Mesothelial cell of epicardium (in vitro differentiated cells): ENCODE measurements at places on chromosomes 5 and 9.

- no peaks in the 10 kb centered on the region for H3K36me3 ChIP-seq
- H3K27me3 ChIP-seq = no peaks in the 10 kb centered on the region
- H3K4me3 ChIP-seq = peak overlapping the region; percentile 98
- H3K4me1 ChIP-seq = peaks cover 37% of the 10 kb centered on the region
- DNase-seq = peak; percentile 75
These were observed 1.6 kb upstream of the SEMA6A start for GRCh38 chr5:116576053-116576713.

DNA sequence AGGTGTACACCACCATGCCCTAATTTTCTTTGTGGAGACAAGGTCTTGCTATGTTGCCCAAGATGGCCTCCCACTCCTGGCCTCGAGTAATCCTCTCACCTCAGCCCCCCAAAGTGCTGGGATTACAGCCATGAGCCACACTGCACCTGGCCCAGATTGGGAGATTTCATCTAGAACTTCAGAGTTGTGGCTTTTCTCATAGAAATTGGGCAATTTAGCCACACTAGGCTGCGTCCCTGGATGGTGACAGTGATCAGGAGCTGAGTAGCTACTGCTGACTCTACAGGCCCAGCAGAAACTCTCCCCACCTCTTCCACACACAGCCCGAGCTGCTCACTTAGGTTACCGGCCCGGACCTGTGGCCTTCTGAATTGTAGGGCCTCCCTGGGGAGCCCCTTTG is 7.7 kb downstream of the PFN3 start:
- DNase-seq = no peak
- H3K4me3 ChIP-seq = no peak overlapping the region
- H3K36me3 ChIP-seq = no peaks in the 10 kb centered on the region
- peaks cover 13% of the 10 kb centered on the region for H3K4me1 ChIP-seq

GRCh38 chr5:173664154-173664526 is 47.7 kb upstream of the BOD1 start:
- H3K4me3 ChIP-seq = no peak overlapping the region
- no peaks in the 10 kb centered on the region for H3K36me3 ChIP-seq
- H3K4me1 ChIP-seq = no peaks in the 10 kb centered on the region
- H3K27me3 ChIP-seq = peaks cover 7% of the 10 kb centered on the region

DNA sequence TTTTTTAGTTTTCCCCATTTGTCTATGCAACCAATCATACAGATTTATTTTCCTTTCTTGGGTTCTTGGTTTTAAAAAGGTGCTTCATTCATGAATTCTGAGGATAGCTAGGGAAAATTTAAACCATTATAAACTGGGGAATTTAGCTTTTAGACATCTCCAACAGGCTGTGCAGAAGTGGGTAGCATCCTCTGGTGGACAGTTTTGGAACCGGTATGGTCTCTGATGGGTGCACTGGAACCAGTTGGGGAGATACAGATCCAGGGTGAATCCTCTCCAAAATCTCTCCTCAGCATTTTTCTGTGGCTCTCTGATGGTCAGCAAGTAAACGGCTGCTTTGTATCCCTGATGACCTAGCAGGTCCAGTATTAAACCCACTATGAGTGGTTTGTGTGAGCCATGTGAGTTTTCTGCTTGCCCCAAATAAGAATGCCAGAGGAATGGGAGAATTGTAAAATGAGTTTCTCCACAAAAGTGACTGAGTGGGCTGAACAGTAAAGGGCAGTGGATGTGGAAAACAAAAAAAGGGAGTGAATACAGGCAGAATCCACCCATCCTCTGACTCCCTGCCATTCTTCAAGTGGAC is 9.1 kb upstream of the DNAJC25 start:
- no peak for DNase-seq
- H3K36me3 ChIP-seq = no peaks in the 10 kb centered on the region
- peaks cover 3% of the 10 kb centered on the region for H3K27me3 ChIP-seq
- no peak overlapping the region for H3K4me3 ChIP-seq
- no peaks in the 10 kb centered on the region for H3K4me1 ChIP-seq

- H3K4me3 ChIP-seq = no peak overlapping the region
- H3K27me3 ChIP-seq = no peaks in the 10 kb centered on the region
- no peak overlapping the region for H3K27ac ChIP-seq
- H3K4me1 ChIP-seq = peaks cover 31% of the 10 kb centered on the region
- no peaks in the 10 kb centered on the region for H3K36me3 ChIP-seq
These were observed 52.4 kb downstream of the FBXW11 start for GRCh38 chr5:171953860-171954701.

DNA sequence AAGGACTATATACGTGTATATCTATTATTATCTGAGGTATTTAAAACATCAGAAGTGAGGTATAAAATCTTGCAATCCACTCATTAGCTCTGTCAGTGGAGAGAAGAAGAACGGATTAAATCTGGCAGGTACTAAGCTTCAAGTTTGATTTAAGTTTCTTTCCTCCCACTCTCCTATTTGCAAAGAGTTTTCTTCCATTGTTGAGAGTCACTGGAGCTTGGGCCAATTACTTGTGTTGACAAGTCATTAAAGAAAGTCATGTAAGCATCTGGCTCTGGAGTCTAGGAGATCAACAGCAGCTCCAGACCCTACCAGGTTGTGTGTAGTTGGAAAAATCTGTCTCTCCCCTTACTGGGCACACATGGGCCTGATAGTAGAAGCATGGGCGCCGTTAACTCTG is 476.8 kb upstream of the SMARCA2 start:
- H3K4me3 ChIP-seq = no peak overlapping the region
- H3K36me3 ChIP-seq = no peaks in the 10 kb centered on the region
- H3K27me3 ChIP-seq = peaks cover 2% of the 10 kb centered on the region
- H3K27ac ChIP-seq = no peak overlapping the region

- no peaks in the 10 kb centered on the region for H3K27me3 ChIP-seq
- H3K27ac ChIP-seq = no peak overlapping the region
- H3K36me3 ChIP-seq = no peaks in the 10 kb centered on the region
- DNase-seq = no peak
These were observed 214.0 kb downstream of the ENC1 start for GRCh38 chr5:74426506-74426905.

DNA sequence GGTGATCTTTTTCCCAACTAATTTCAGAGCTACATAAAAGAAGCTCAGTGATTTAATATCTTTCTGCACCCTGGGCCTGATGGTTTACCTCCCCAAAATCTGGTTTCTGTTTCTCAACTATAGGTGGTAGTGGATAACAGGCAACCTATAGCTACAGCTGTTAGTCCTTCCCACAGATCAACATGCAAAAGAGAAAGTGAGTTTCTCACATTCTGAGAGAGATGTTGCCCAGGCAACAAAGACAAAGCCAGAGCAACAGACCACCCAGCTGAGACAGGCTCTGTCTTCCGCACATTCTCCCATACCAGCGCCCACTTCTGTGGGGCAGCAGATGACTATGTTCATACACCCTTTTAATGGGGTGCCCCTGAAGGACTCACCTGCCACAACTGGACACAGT is 40.7 kb upstream of the PPP2R2B start:
- H3K4me1 ChIP-seq = peaks cover 46% of the 10 kb centered on the region
- peak overlapping the region; percentile 83 for H3K27ac ChIP-seq
- no peak overlapping the region for H3K4me3 ChIP-seq
- no peaks in the 10 kb centered on the region for H3K27me3 ChIP-seq
- no peaks in the 10 kb centered on the region for H3K36me3 ChIP-seq
- DNase-seq = no peak

DNA sequence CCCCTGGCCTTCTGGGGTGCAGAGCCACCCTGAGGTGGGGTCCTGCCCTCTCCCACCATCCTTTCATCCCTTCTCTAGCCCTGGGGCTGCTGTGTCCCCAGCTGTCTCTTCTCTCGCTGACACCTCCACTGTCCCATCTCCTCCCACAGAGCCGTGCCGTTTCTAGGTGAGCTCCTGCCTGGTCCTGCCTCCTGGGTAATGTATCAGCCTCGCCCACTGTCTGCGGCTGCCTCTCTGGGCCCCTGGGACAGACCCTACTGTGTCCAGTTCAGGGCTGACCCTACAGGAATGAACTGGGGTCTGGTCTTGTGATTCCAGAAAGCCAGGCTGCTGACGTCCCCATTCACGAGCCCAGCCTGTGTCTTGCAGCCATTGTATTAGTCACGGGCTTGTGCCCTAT is 4.1 kb downstream of the PAEP start:
- no peak overlapping the region for H3K27ac ChIP-seq
- H3K4me3 ChIP-seq = no peak overlapping the region
- H3K27me3 ChIP-seq = peaks cover 5% of the 10 kb centered on the region
- H3K4me1 ChIP-seq = peaks cover 4% of the 10 kb centered on the region
- no peaks in the 10 kb centered on the region for H3K36me3 ChIP-seq

DNA sequence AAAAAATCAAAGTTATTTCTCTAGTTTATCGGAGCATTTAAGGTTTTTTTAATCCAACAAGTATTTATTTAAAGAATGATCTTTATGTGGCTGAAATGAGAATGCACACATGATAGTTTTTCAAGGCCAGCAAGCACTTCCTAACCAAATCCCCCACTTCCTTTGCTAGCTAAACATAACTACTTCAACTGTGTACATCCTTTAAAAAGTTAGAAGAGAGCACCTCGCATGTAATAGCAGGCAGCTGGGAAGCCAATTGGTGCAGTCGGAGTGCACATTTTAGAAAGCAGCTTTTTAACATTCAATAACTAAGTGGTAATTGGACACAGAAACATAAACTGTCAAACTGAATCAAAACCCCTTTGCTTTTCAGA is 245.7 kb downstream of the BNC2 start:
- H3K36me3 ChIP-seq = no peaks in the 10 kb centered on the region
- no peaks in the 10 kb centered on the region for H3K27me3 ChIP-seq
- H3K4me3 ChIP-seq = no peak overlapping the region

DNA sequence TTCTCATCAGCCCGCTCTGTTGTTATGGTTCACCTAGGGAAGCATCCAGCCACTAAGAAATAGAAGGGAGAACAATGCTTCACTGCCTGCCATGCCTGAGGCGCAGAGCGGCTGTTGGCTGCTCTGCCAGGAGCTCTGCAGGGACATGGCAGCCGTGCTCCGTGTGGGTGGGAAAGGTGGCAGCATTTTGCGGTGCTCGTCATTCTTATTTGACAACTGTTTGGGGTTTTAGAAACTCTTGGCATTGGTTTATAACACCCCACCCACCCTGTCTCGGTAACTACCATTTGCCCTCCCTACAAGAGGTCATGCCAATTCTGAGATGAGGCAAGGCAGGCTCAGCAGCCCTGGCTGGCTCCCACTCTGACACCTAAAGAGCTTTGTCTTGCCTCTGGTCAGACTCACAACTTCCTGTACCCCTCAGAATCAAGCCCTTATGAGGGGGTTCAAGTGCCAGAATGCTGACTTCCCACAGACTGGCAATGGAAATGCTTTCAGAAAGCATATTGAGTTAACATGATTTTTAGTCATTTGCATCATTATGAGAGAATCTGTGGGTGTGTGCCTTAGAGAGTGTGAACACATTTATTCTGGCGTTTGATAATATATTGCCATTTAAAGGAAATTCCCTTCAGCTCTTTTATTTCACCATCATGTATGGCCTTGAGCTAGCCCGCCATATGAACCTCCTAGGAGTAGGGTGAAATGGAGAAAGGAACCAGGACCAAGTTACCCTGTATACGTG is 288.0 kb upstream of the ANKRD55 start:
- no peak for DNase-seq
- H3K4me1 ChIP-seq = peaks cover 78% of the 10 kb centered on the region
- no peaks in the 10 kb centered on the region for H3K27me3 ChIP-seq
- no peak overlapping the region for H3K4me3 ChIP-seq
- no peak overlapping the region for H3K27ac ChIP-seq

- no peaks in the 10 kb centered on the region for H3K36me3 ChIP-seq
- no peak for DNase-seq
- no peak overlapping the region for H3K27ac ChIP-seq
- H3K4me3 ChIP-seq = no peak overlapping the region
These were observed 121.1 kb downstream of the ADCY2 start for GRCh38 chr5:7517006-7517405.

DNA sequence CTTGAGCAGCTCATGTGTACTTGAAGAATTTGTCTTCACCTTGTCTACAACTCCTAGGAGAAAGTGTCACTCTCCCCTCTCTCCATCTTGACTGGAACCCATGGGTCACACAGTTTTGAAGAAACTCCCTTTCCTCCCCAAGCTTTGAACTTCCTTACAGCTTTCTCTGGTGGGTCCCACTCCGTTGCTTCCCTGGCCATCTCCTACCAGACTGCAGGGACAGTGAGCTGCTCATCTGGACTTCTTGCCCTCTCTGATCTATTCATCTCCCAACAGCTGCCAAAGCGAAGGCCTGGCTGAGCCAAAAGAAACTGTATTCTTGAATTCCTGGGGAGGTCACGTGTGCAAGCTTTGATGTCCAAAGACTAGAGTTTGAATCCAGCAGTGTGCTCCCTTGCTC is 22.7 kb upstream of the CXCL14 start:
- H3K27me3 ChIP-seq = no peaks in the 10 kb centered on the region
- H3K4me3 ChIP-seq = no peak overlapping the region
- peak; percentile 9 for DNase-seq
- no peak overlapping the region for H3K27ac ChIP-seq
- H3K4me1 ChIP-seq = peaks cover 47% of the 10 kb centered on the region

DNA sequence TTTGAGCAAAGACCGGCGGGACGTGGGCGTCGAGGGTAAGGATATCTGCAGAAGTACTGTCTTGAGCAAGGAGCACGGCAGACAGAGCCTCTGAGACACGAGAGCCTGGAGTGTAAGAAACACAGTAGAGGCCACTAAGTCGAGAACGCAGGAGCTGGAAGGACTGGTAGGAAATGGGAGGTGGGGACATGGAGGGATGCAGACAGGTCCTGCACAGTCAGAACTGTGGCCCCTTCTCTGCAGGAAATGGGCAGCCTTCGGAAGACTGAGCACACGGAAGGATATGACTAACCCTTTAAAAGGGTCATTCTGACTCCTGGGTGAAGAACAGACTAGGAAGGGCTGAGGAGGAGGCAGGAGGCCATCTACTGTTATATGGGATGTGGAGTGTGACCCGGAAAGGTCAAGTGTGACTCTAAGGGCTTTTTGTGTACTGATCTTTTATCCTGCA is 1.4 kb upstream of the CAMSAP1 start:
- peaks cover 36% of the 10 kb centered on the region for H3K4me1 ChIP-seq
- H3K4me3 ChIP-seq = peak overlapping the region; percentile 72
- peak overlapping the region; percentile 44 for H3K27ac ChIP-seq
- H3K27me3 ChIP-seq = no peaks in the 10 kb centered on the region
- peaks cover 34% of the 10 kb centered on the region for H3K36me3 ChIP-seq

DNA sequence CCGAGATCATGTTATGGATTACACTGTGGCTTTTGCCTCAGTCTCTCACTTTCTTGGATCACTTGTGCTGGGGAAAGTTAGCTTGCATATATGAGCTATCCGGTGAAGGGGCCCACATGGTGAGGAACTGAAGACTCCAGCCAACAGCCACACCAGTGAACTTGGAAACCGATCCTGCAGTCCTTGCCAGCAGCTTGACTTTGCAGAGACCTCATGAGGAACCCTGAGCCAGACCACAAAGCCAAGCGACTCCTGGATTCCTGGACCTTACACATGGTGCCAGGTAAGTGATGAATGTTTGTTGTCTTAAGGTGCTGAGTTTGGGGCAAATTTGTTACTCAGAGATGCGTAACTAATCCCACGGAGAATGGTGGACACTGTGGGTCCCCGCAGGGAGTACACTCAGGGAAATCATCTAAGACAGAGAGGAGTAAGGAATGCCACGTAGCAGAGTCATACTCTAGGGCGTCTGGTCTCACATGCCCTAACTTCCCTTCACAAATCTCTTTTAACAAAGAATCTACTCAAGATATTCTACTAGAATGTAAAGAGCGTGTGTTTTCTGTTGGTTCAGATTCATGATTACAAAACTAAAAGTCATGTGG is 76.5 kb upstream of the PJA2 start:
- no peak for DNase-seq
- H3K4me1 ChIP-seq = peaks cover 11% of the 10 kb centered on the region
- no peaks in the 10 kb centered on the region for H3K36me3 ChIP-seq
- H3K4me3 ChIP-seq = no peak overlapping the region
- no peak overlapping the region for H3K27ac ChIP-seq

- no peak for DNase-seq
- no peaks in the 10 kb centered on the region for H3K36me3 ChIP-seq
- H3K27me3 ChIP-seq = no peaks in the 10 kb centered on the region
- H3K4me1 ChIP-seq = no peaks in the 10 kb centered on the region
- no peak overlapping the region for H3K27ac ChIP-seq
- H3K4me3 ChIP-seq = no peak overlapping the region
These were observed 237.8 kb downstream of the PAPPA start for GRCh38 chr9:116391306-116391900.
